ENCODE measurements at places on chromosomes 13 and 19. TPM values are rescaled to one million over a fixed set of nuclear protein-coding genes. Genes with fewer than 3 reads are reported as not detected.

GRCh38 chr13:27917121-27917947, 2.5 kb upstream of the PDX1 start:
- DNase-seq, result no peak

DNA sequence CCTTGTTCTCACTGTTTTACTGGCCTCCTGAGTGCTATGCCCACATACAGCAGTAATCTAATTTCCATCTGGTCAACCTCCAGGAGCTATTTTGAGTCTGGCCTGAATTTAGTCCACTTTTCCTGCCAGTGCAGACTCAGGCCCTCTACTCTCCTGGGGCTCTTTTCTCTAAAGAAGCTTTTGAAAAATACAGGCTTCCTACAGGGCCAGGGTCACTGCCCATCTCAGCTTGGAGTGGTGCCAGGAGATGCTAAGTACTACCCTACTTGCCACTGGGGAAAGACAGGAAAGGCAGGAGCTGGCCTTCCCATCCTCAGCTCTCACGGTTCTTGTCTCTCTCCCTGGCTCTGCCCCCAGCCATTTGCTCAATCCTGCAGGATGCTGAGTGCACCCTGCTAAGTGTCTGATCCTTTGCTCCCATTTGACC, 101.7 kb upstream of the SERP2 start:
- DNase-seq, result peak; percentile 44

DNA sequence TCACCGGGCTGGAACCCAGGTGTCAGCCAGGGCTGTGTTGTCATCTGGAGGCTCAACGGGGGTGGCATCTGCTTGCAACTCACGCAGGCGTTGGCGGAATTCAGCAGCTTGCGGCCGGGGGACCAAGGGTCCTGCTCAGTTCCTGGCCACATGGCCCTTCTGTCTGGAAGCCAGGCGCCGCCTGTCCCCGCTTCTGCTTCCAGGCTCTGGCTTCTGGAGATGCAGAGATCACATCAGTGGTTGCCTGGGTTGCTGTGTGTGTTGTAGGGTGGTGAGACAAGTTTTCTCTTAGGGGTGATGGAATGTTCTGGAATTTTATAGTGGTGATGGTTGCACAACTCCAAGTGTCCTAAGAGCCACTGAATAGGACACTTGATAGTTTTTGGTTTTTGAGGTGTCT, 5.0 kb downstream of the ADAT3 start:
- DNase-seq, result no peak

DNA sequence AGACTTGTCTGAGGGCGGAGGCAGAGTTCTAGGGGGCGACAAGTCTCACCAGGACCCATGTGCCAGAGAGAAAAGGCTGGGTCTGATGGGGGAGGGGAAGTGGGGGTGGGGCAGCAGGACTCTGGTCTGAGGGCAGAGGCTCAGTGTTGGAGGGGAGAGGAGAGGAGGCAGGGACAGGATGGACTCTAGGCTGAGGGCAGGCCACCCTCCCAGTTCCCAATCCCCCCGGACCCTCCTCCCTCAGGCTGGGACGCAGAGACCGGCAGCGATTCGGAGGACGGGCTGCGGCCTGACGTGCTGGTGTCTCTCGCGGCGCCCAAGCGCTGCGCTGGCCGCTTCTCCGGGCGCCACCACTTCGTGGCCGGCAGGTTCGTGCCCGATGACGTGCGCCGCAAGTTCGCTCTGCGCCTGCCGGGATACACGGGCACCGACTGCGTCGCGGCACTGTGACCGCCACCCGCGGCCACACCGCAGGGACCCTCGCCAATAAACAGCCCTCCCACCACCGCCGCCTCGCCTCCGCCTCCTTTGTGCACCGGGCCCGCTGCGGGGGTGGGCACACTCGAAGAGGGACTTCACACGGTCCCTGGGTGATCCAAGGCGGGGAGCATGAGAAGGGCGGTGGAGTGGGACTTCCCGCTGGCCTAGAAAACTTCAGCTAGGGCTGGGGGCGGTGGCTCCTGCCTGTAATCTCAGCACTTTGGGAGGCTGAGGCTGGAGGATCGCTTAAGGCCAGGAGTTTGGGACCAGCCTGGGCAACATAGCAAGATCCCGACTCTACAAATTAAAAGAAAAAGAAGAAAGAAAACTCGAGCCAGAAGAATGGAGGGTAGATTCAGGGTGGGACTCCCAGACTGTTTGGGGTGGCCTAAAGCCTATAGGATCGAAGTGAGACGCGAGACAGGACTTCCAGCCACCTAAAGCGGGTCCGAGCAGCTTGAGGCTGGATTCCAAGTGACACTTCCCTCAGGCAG, 703 bp upstream of the CILP2 start:
- DNase-seq, result no peak

DNA sequence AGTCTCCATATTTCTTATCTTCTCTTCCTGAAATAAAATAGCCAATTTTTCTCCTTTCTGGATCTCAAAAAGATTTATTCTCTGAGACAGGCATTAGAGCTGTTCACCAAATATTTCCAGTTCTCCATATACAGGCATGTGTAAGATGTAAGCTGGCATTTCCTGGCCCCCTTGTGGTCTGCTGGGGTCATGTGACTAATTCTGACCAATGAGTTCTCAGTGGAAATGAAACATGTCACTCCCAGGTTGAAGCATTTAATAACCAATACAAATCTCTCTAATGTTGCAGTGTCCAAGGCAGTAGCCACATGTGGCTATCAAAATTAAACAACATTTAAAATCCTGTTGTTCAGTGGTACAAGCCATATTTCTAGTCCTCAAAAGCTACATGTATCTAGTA, 14.8 kb upstream of the CACNA1A start:
- no peak for DNase-seq

GRCh38 chr13:62906469-62906868, 1490.8 kb upstream of the PCDH20 start:
- DNase-seq, result no peak

DNA sequence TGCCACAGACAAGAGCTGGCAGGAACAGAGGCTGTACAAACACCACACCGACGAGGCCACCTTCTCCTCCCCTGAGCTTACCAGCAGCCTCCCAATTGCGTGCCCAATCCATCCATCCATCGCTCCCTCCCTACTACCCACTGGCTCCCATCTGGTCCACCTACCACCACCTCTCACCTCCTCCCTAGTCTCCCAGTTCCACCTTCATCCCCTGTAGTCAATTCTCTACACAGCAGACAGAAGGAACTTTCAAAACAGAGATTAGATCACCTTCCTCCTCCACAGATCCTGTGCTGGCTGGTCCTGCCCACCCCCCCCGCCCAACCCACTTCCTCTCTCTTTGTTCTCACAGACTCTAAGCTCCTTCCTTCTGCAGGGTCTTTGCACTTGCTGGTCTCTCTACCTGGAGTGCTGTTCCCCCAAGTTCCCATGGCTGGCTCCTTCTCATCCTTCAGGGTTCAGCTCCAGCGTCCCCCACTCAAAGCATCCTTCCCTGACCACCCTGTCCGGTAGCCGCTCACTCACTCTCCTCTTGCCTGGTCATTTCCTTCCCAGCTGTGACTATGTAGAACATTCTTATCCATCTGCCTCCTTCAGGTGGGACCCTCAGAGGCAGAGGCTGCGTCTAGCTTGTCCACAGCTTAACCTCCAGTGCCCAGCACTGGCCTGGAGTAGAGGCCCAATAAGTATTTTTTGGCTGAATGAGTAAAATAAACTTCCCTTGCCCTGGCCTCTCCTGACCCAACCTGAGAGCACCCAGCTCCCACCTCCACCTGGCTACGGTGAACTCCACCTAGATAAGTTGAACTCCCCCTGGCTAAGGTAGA, 23.0 kb downstream of the PIN1 start:
- DNase-seq, result no peak

DNA sequence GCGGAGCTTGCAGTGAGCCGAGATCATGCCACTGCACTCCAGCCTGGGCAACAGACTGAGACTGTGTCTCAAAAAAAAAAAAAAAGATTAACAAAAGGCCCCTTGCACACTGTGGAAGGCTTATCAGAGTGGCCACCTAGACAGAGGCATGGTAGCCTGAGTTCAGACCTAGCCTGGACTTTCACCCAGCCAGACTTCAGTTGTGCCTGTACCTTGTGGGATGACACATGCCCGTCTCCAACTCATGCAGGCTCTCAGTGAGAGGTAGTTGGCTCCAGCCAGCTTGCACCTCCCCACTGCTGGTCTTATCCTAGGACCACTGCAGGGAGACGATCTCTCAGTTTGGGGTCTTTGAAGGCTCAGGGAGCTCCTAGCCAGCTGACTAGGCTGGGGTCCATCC, 52.2 kb downstream of the GATAD2A start:
- no peak for DNase-seq

DNA sequence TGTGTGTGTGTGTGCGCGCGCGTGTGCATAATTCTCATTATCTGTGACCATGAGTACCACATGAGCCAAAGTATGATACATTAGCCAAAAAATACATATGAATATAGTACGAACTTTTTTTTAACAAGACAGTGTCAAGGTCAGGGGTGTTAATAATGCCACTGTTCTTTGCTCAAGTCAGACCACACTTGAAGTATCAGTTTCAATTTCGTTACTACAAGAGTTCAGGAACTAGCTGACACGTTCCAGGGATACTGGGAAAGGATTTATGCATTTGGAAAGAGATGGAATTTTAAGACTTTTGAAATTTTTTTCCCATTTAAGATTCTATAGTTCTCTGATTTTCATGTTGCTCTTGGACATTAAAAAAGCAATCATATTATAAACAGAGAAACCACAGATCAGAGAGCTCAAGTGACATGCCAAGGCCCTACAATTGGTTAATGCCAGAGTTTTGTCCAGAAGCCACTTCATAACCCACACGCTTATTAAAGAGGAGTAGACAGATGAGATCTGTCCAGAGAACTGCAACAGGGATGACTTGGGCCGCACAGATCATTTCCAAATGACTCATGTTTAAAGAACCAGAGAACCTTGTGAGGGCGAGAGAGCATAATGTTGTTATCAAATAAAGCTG, 718.8 kb upstream of the SGCG start:
- peak; percentile 80 for DNase-seq

TUBA3C gene
- not detected for total RNA-seq

SHD gene
- 1,129 TPM for total RNA-seq

LILRB5 gene
- not detected for total RNA-seq

TLE6 gene
- total RNA-seq, result not detected

NLRP9 gene
- not detected for total RNA-seq

UBE2L5 gene
- total RNA-seq, result not detected

RPS28 gene
- 184 TPM for total RNA-seq

LYL1 gene
- total RNA-seq, result not detected

GPX4 gene
- 493 TPM for total RNA-seq
